ENCODE measurements at places on chromosomes 4 and X.

DNA sequence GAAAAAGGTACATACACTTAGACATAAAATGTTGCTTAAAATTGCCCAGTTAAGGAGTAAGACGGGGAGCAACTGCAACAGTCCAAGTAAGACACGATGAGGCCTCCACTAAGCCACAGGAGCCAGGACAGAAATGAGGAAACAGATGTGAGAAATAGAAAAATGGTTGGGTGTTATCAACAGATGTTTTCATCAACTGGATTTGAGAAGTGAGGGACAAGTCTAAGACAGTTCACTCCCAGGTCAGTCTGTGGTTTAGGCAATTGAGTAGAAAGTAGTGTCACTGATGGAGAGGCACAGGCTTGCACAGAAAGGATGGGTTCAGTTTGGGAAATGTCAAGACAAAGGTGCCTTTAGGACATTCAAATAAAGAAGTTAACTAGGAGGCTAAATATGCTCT, 23.5 kb upstream of the PHF8 start:
- DNase-seq: no peak

- no peak for DNase-seq
These were observed 27.8 kb upstream of the SLC25A6 start for GRCh38 chrX:1419545-1420355.

GRCh38 chr4:24646798-24647460, 62.6 kb upstream of the DHX15 start:
- no peak for DNase-seq

DNA sequence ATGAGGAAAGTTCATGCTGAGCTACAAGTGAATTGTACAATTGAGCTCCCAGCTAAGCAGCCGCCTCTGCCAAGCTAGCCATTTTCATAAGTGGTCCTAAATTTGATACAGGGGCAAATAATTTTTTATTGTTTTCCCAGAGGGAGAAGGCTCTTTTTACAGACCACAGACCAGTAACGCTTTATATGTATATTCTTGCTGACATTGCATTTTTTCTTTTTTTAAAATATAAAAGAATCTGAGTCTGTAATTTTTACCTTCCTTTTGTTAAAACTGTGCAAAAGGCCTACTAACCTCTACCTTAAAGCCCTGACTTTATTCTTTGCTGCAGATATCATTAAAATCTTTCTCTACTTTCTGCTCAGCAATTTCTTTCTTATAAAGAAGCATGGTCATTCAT, 501.2 kb upstream of the INTU start:
- no peak for DNase-seq

DNA sequence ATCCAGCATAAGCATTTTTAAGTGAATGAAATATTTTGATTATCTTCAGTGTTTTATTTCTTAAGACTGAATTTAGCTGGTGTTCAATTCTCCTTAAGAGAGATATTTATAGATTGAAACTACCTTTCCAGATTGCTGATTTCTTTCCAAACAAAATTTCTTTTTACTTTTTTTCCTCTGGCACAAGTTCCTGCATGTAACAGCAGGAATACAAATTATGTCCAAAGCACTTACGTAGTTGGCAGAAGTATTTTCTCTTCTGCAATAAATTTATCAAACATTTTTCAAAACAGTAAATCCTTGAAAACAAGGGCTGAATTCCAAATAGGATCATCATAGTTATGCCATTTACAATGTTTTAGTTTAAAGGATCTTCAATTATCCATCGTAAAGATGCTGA, 412.6 kb downstream of the IQCM start:
- no peak for DNase-seq

DNA sequence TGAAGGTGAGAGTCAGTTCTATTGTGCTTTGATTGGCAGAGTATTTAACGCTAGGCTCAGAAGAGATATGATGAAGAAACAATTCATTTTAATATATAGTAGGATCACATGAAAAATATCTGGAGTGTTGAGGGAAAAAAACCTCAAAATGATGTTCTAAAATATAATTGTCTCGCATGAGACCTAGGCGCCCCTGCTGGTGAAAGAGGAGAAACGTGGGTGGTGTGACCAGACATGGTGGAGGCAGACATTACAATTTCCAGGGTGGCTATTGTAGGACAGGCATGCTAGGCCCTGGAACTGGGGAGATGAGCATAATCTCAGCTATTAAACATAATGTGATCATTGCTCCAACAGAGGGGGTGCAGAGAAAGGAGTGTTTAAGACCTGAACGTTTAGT, 210.0 kb downstream of the HS3ST1 start:
- DNase-seq: no peak

GRCh38 chr4:139515531-139515958, 40.5 kb downstream of the SETD7 start:
- DNase-seq: no peak

Data from fibroblast of skin of back (primary cell).